ENCODE measurements at places on chromosomes 6 and 20.

GRCh38 chr6:484086-484745, 92.7 kb downstream of the IRF4 start:
- no peak for DNase-seq

GRCh38 chr6:69663215-69663614, 133.6 kb downstream of the LMBRD1 start:
- no peak for DNase-seq

GRCh38 chr6:110475066-110475653, 1.3 kb downstream of the SLC22A16 start:
- peak; percentile 89 for DNase-seq

DNA sequence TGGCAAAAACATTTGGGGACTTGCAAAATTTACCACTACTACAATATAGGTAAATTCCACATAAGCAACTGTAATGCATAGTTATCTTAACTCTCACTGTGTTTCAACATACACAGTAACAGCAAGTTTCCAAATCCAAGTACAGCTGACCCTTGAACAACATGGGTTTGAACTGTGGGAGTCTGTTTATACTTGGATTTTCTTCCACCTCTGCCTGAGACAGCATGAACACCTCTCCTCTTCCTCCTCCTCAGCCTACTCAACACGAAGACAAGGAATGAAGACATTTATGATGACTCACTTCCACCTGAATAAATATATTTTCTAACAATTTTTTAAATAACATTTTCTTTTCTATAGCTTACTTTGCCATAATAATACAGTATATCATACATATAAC, 25.6 kb downstream of the MAN1A1 start:
- no peak for DNase-seq

- no peak for DNase-seq
Measured at GRCh38 chr6:34795836-34796425, 4.0 kb downstream of the BLTP3A start.

GRCh38 chr20:24481173-24481572, 11.7 kb downstream of the SYNDIG1 start:
- DNase-seq = no peak

DNA sequence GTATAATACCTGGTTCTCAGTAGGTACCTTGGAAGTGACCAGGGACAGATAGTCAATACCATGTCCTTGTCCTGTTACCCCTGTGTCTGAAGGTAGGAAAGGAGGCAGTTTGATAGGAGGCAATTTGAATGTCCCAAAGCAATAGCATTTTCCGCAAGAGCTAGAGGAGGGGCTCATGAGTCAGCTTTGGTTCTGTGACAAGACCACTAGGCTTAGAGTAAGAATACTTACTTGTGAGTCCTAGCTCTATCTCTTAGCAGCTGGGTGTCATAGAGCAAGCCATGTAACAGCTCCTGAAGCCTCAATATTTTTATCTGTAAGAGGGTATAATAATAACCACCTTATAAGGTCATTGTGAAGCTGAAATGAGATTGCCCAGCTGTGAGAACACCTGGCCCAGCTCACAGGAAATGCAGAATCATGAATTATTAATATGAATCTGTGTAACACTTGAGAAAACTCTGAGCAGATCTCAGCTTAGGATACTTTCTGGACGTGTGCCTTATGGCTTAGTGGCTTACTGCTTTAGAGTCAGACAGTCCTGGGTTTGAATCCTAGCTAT, 58.6 kb downstream of the DAAM2 start:
- no peak for DNase-seq

- DNase-seq = peak; percentile 38
Measured at GRCh38 chr6:135506270-135506997, 8.9 kb upstream of the AHI1 start.

GRCh38 chr6:38924791-38925509, 123.6 kb upstream of the GLP1R start:
- no peak for DNase-seq

DNA sequence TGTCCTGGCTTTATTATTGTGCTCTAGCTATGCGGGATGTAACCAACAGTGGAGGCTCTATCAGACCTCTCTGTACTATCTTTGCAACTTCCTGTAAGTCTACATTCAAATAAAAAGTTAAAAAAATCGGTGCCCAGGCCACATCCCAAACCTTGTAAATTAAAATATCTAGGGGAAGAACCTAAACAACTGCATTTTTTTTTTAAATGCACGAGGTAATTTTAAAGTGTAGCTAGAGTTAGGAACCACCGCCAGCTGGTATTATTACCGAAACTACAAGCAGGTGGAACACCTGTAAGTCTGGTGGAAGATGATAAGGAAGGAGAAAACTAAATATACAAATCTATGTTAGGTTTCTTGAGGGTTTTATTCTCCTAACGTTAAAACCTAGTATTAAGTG, 34.5 kb upstream of the ID4 start:
- DNase-seq = no peak

GRCh38 chr6:21881969-21882465, 288.5 kb downstream of the SOX4 start:
- DNase-seq = no peak

DNA sequence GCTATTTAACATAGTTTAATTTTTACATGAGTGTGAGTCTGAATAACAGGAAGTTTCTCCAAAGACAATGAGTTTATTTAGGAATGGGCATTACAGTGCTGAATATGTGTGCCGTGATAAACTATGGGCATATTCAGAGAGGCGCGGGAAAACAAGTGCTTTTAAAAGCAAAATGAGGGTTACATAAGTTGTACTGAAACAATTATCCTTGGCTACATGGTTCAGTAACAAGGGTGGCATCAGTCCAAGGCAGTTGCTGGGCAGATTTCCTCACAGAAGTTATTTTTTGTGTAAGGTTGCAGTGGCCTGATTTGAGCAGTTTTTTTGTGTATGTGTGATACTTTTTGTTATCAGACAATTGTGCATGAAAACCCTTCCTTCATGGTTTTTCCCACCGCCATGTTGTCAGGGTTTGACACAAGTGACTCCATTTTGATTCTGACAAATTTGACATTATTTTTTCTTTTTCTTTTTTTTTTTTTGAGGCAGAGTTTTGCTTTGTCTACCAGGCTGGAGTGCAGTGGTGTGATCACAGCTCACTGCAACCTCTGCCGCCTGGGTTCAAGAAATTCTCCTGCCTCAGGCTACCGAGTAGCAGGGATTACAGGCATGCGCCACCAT, 22.3 kb upstream of the PXDC1 start:
- no peak for DNase-seq

GRCh38 chr20:48295445-48295903, 510.2 kb upstream of the SULF2 start:
- DNase-seq = no peak

GRCh38 chr20:6975311-6975710, 207.8 kb downstream of the BMP2 start:
- DNase-seq = no peak

DNA sequence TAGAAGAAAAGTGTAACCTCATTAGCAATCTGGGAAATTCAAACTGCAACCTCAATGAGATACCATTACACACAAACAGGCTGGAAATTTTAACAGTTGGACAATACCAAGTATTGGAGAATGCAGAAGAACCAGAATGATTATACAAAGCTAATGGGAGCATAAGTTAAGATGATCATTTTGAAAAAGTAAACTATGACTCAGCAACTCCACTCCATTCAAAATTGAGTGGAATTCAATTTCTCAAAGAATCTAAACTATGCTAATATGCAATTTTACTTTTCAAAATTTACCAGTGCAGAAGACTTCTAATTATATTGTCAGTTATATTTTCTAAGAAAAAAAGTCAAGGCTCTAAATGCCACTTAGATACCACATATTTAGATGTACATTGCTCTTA, 17.2 kb downstream of the GPLD1 start:
- DNase-seq = no peak

- no peak for DNase-seq
Measured at GRCh38 chr20:6998909-6999308, 231.4 kb downstream of the BMP2 start.

DNA sequence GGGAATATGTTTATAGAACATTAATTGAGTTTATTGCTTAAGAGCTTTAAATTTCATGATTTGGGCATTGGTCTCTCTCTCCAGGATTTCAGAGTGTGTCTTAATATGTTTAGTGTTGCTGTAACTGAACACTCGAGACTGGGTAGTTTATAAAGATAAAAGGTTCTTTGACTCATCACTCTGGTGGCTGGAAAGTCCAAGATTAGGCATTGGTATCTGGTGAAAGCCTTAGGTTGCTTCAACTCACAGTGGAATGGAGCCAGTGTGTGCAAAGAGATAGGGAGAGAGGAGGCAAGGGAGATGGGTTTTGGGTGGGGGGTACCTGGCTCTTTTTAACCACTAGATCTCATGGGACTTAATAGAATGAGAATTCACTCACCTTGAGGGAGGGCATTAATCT, 35.6 kb upstream of the DTNBP1 start:
- no peak for DNase-seq

DNA sequence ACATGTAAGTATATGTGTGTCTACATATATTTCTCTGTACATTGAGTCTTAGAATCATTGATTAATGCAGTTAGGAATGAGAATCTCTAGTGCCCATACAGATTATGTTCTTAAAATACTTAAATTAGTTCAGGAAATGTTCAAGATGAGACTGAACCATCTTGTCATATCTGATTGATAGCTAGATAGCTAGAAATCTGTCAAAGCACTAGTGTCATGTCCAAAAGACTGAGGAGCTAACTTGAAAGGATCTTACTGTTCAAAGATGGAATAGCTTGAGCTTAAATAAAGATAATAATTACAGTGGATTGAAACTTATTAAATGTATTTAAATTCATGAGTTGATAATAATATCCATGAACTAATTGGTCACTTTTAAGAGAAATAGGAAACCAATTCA, 191.7 kb upstream of the TCF21 start:
- no peak for DNase-seq

GRCh38 chr20:18360635-18361034, 72.3 kb downstream of the ZNF133 start:
- DNase-seq = no peak

DNA sequence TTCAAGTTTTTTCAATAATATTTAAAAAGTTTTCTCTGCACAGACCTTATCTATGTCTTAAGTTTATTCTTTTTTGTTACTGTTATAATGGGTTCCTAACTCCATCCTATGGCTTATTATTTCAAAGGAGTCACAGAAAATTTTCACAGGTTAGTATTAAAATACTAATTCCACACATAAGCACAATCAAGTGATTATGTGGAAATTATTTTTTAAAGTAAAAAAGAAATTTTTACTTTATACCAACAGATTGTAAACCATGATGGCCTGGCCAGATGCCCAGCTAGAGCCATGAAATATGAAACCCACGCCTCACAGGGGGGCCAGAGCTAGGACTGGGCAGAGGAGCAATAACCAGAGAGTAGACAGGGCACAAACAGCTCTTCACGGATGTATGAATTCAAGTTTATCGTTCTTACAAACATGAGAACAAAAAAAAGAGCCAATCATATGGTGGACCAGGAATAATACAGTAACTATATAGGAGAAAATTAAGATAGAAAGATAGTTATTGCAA, 34.0 kb downstream of the NUDT3 start:
- DNase-seq = no peak

DNA sequence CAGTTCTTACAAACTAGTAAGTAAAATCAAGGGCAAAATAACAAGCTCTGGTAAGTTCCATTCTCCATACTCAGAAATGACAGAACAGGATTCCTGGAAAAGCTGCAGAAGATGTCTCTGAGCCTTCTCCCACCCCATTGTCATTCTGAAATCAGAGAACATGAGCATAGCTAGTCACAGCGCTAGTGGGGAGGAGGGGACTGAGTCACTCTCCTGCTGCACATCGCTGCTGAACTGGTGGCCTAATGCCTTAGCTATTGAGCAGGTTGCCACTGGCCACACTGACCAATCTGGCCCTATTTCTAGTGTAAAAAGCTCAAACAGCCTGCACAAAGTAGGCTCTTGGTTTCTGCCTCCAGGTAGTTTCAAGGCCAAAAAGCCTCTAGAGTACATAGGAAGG, 26.1 kb upstream of the RIPPLY2 start:
- DNase-seq = no peak

- DNase-seq = no peak
Measured at GRCh38 chr20:8156235-8157079, 24.4 kb downstream of the PLCB1 start.

- DNase-seq = peak; percentile 9
Measured at GRCh38 chr6:134216301-134217010, 101.5 kb downstream of the SGK1 start.

- no peak for DNase-seq
Measured at GRCh38 chr6:145368075-145368474, 367.2 kb downstream of the EPM2A start.

DNA sequence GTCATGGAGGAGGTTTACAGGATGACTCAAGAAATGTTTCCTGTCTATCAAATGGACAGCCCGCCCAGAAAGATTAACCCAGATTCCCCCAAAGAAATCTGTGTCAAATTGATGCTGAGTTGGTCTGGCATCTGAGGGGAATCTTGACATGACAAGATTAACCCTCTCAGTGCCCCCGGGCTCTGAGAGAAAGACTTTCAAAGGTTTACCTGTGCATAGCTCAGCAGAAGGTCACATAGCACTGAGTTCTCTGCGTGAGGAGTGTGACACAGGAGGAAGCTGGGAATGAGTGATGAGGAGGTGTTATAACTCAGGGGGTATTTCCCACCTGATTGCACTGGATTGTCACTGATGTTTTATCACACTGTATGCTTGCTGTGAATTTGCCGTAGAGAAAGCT, 601.2 kb downstream of the DHX35 start:
- no peak for DNase-seq

DNA sequence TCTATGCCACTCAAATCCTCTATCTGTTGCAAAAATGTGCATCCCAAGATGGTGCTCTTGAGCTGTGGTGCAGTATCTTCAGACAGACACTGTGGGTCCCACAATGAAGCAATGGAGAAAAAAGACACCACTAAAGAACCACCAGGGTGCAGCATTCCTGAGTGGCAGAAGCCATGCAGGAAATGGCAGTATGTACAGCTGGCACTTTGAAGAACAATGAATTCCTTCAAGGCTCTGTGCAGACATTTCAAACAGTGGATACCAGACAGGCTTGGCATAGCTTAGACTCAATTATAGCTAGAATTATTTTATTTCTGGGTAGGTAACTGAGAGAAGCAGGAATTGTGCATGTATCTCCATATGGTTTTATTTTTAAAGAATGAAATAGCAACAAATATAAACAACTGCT, 24.0 kb upstream of the HDAC2 start:
- DNase-seq = peak; percentile 63

GRCh38 chr6:148440016-148440415, 97.4 kb downstream of the SASH1 start:
- no peak for DNase-seq

GRCh38 chr20:31906001-31906400, 35.6 kb downstream of the TTLL9 start:
- DNase-seq = no peak

- no peak for DNase-seq
Measured at GRCh38 chr6:122151066-122151465, 248.4 kb upstream of the HSF2 start.

DNA sequence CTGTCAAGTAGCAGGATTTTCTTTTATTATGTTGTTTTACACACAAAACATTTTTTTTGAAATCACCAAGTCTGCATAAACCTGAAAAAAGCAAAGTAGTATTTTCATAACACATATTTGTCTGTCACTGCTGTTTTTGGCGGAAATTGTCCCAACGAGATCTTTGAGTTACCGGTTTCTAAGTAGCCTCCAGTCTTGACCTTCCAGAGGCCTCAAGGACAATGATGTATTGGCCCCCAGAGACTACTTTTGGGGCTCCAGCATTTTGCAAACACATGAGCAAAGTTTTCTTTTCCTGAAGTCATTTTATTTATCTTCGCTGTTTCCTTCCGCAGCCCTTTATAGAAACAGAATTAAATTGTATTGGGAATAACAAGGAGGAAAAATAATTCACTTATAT, 862.6 kb downstream of the KIF16B start:
- no peak for DNase-seq
